ENCODE measurements at places on chromosomes 2 and 18.

DNA sequence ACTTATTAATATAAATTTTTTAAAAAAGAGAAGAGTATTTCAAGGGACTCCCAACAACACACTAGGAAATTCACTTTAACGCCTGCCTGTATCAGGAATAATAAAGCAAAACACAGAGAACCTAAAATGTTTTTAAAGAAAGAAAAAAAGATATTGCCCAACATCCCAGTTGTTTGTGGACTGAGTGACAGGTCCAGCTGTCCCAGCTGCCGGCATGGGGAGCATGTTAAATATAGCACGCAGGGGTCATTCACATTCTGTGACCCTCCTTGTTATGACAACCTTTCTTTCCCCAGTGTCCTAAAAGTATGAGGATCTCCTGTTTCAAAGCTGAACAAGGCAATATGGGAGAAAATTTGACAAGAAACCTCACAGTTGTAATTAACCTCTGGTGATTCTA is 4.4 kb downstream of the KLHL41 start:
- no peak for DNase-seq

DNA sequence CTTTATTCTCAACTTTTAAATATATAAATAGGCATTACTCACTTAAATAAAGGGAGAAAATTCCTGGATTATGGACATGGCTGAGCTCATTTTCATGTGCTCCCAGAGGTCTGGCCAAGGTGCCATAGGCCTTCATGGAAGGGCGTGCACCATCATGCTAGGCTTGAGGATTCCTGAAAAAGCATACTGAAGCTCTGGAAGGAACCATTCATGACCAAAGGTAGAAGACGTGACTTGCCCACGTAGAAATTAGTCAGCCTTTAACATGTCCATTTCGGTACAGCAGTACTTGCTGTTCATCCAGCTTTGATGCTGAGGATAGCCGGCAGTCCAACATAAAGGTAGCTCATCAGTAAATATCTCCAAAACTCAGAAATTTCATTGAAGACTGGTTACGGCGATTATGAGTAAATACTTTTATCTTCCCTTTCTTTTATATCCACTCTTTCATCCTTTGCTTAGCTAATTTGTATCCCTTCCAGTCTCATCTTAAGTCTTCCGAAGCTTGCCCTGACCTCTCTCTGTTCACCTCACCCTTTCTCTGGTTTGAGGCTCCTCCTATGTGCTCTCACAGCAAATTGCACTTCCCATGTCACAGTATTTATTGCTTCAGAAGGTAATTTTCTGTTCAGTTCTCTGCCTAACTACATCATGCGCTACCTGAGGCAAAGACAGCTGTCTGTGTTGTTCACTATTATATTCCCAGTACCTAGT is 32.3 kb upstream of the ASNSD1 start:
- DNase-seq = no peak

DNA sequence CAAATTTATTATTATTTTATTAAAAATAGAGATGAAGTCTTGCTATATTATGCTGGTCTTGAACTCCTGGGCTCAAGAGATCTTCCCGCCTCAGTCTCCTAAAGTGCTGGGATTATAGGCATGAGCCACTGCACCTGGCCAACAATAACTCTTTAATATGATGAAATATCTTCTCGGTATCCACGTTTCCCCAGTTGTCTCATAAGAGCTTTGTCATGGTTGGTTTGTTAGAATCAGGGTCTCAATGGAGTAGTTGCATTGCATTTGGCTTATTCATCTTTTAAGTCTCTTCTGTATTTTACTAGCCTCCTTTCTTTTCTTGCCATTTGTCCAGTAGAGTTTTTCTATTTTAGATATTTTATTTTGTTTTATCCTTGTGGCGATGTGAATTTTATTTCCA is 32.7 kb upstream of the DLX2 start:
- DNase-seq = no peak

DNA sequence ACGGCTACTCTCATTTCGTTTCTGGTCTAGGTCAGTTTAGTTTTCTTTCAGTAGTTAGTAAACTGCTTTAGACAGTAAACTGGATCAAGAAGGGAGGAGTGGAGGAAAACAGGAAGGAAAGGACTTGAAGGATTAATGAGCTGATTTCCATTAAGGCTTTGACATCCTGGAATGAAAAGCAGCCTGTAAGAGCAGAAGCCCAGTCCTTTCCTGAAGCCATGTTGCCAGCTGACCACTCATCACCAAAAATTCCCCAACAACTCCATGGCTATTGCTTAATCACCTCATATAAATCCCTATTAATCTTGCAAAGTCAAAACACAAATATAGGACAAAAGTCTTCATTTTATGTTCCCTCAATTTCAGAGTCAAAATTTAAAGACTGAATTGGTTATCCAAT is 113.7 kb upstream of the ZFP36L2 start:
- DNase-seq = no peak

GRCh38 chr18:69636529-69637301 is 236.0 kb downstream of the DOK6 start:
- DNase-seq = no peak

DNA sequence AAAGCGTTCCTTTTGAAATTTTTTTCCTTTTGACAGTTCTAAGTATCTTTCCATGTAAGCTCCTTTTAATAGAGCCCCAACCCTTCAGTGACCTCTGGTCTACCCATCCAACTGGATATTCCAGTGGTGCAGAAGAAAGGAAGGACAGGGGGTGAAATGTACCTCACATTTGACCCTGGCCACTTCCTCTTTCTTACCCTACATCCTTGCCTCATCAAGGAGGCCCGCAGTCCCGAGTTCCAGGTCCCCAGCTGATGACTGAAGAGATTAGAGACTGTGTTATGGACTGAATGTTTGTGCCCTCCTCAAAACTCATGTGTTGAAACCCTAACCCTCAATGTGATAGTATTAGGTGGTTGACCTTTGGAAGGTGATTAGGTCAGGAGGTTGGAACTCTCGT is 158.1 kb downstream of the RBM43 start:
- no peak for DNase-seq

DNA sequence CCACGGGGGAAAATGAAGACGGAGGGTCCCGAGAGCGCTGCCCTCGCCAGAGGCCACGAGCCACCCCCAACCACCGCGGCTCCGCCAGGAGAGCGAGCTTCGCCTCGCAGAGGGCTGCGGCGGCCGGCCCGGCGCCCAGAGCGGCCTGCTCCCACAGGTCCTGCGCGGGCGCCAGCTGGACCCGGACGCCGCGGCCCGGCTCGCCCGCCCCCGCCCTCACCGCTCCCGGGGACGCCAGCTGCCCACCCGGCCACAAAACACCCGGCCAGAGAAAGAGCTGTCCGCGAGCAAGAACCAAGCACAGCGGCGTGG is 709 bp downstream of the PTPN2 start:
- no peak for DNase-seq

DNA sequence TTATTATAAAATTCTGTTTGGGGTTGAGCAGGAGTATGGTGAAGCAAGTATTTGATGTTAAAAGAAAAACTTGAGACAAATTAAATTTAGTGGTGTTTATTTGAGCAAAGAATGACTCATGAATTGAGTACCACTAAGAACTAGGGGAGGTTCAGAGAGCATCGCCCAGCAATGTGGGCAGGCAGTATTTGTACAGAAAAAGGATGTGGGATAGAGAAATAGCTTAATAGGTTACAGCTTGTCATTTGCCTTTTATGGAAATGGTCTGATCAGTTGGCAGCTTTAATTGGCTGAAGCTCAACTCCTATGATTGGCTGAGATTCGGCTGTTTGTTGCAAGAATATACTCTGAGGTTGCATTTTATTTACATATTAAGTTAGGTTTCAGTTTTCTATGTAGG is 68.2 kb downstream of the LRATD1 start:
- no peak for DNase-seq

DNA sequence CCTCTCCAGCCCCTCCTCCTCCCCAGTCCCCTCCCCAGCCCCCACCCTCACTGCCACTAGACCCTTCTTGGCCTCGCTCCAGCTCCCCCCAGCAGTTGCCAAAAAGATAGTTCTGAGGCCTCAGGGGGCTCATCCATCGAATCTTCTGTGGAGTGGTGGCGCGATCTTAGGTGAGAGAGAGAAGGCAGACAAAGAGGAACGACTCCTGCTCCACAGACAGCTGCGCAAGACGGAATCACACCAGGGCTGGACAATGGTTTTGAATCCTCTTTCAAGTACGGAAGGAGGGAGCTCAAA is 68.1 kb downstream of the LAMA3 start:
- DNase-seq = no peak

DNA sequence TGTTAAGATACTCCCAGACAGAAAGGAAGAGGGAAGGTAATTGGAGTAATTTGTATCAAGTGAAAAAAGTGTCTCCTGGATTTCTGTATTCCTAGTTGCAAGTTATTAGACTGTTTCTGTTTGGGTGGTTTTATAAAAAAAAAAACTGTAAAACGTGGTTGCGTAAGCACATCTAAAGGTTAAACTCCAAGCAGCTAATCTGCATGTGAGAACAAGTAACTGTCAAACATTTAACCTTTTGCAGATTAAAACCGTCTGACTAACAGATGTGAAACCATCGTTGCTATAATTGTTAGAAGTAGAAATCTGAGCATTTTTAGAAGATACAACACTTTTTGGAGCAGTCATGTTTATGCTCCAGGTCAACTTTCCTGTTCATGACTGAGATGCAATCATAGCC is 72.3 kb downstream of the AFF3 start:
- DNase-seq = no peak

GRCh38 chr2:5700551-5700950 is 8.4 kb downstream of the SOX11 start:
- DNase-seq = no peak

- peak; percentile 35 for DNase-seq
These were observed 198.2 kb downstream of the PRKCE start for GRCh38 chr2:45849491-45850283.

DNA sequence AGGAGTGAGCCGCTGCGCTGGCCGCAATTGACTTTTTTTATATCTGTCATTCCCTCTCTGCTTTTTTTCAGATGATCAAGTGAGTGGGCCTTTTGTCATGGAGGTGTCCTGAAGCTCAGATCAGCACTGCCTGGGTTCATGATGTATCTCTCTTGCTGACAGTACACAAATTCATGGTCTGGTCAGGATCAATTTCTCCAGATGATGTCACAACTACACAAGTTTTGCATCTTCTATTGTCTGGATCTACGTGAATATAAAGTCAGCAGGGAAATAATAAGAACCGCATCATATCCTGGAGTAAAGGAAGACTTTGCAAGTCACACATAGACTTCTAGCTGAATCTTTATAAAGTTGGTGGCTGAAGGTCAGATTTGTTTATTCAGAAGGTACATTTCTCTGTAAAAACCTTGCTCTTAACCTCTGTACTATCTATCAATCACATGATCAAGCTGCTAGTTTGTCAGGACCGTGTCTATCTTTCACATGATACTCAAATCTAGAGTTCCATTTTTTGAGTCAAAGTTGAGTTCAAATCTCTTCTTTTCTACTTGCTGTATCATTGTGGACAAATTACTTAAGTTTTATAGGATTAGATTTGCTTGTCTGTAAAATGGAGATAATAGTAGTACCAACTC is 13.1 kb upstream of the CD28 start:
- DNase-seq = no peak

DNA sequence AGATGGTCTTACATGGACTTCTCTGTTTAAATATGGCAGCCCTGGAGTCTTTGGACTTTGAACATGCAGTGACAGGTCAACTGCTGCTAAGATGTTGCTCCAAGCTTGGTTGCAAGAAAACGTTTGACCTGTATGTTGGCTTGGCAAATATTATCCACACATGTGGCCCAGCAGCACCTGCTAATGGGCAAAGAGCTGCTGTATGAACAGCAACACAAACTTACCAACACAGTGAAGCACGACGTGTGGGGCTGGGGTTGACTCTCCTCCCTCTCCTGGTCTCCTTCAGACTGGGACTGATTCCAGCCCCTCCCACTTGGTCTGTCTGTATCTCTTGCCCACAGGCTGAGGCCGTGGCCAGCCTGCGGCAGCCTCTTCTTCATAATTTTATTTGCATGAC is 3.8 kb downstream of the KCNE4 start:
- no peak for DNase-seq

- no peak for DNase-seq
These were observed 52.3 kb downstream of the PIEZO2 start for GRCh38 chr18:11096839-11097750.

- peak; percentile 36 for DNase-seq
These were observed 157.1 kb downstream of the BCL2 start for GRCh38 chr18:63162271-63163014.

- DNase-seq = no peak
These were observed 158.0 kb upstream of the KLHL14 start for GRCh38 chr18:32930695-32931301.

DNA sequence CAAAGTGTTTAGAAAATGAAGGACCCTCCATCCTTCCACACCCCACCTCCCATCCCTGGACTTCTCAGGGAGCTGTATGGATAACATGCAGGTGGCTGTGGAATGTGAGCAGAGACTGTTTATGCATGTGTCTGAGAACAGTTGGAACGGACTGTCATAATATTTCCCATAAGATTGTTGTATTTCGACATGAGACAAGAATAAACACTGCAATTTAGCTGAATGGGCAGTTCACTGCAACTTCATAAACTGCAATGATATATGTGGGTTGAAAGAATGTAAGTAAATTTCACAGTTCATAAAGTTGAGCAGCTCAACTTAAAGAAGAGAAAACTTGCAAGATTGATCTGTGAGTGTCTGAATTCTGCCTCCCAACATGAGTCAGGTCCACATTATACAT is 74.6 kb downstream of the MEP1B start:
- no peak for DNase-seq
